ENCODE measurements at places on chromosomes 11 and 22.

GRCh38 chr22:21076912-21077625 lies 31.3 kb downstream of the LRRC74B start:
- DNase-seq = no peak

- DNase-seq = no peak
Observed at GRCh38 chr22:23824476-23825245, 14.1 kb downstream of the DERL3 start.

GRCh38 chr11:121143921-121144320 lies 42.9 kb downstream of the TECTA start:
- no peak for DNase-seq

GRCh38 chr22:49689255-49689770 lies 138.4 kb downstream of the BRD1 start:
- no peak for DNase-seq

GRCh38 chr11:62502030-62502730 lies 44.4 kb downstream of the AHNAK start:
- no peak for DNase-seq

DNA sequence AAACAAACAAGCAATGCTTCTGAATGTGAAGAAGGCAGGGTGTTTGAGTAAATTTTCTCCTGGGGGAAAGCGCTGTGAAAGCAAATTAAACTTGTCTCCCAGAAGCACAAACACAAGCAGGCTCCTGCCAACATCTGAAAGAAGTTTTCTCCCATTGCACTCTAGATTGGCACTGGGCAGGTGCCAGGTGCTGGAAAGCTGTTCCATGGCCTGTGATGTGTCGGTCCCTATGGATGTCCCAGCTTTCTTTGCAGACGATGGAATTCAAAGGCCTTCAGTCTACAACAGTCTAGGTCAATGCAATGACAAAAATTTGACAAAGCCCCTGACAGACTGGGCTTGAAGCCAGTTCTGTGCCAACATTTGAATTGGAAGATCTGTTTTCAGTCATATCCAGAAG lies 246.1 kb upstream of the NARS2 start:
- DNase-seq = no peak
